ENCODE measurements at places on chromosomes 2 and 18.

- no peak for DNase-seq
Observed at GRCh38 chr18:77300579-77300978, 50.9 kb downstream of the GALR1 start.

- no peak for DNase-seq
Observed at GRCh38 chr18:58511897-58512581, 116.9 kb downstream of the ALPK2 start.

- DNase-seq = no peak
Observed at GRCh38 chr2:99524056-99524455, 34.2 kb upstream of the REV1 start.

DNA sequence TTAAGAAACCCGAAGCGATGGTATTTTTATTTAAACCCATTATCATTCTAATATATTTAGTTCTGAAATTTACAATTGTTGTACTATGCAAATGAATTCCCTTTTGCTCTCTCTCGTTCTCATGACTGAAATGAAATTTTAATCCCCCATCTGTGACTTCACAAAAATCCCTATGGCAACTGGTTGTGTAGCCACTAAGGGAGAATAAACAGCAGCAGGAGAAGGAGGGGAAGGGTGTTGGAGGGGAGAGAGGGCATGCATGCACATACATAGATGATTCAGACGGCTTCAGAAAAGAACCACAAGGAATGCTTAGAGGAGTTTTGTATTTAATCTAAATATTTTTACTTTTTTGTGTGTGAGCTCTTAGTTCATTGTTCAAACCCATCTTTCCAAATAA lies 36.8 kb downstream of the CPS1 start:
- no peak for DNase-seq

DNA sequence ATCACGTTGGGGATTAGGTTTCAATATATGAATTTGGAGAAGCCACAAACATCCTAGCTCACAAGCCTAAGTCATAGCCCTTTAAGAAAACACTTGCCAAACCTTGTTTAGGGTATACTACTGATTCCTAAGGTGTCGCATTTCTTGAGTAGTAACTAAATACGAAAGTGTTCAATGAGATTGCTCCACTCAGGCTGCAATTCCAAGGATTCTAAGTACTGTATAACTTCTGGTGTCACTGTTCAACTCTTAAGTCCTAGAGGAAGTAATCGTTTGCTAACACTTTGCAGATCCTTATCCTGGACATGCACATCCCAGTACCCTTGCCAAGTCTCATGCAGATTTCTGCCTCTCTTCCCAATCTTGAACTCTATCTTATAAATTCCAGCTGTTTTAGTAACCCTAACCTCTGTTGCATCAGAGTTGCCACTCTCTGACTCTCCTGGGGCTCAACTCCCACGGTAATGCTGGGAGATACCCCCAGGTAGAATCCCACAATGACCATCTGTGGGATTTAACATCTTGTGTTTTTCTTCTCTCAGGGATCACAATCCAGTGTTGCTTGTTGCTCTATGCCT lies 122.4 kb downstream of the HIBCH start:
- no peak for DNase-seq

DNA sequence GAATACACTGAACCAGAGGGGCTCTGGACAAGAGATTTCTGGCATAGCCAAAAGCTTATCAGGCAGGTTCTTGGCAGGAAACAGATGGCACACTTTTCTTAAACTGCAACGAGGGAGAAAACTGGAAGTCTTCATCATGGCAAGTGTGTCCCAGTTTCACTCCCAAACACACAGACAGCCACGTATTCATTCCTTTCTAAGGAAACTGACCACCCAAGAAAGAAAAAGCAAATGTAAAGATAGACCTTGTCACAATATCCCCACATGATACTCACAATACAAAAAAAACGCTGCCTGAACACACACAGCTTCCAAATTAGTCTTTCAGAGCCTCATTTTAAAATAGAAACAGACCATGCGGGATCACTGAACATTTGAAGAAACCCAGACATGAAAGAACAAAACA lies 40.6 kb upstream of the RTTN start:
- no peak for DNase-seq

DNA sequence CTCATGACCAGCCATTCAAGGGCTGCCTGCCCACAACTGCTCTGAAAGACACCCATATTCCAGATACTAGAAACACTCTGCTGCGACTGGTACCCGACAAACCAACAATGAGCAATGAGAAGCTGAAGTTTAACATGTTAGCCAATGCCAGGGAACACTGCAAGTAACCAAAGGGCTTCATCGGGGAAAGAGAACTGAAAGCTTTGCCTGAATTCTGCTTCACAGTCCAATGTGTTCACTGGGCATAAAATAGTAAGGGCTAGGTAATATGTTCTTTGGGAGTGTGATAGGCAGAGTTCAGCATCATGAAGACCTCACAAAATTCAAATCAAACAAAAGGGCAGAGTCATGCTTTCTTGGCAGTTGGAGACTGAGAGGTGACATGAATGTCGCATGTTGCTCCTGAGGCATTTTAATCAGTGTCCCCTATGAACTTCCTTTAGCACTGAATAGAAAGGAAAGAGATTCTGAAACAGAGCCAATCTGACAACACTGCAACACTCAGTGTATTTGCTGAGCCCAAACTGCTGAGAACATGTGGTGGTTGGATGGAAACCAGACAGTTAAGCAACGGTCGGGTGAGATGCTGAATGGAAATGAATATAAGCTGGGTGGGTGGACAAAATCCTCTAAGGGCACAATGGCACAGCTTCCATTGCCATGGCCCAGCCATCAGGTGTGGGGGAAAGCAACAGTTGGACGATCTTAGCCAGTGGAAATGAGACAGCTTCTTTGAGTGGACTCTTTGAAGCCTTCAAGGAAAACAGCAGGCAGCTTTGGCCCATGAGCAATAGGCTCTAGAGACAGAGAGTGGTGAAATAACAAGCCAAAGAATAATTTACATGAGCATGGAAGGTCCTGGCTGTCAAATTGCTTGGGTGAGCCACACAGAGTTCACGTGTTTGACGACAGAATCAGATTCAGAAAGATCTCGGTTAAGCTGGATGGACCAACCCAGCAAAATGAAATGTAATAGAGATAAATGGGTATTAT lies 277.5 kb downstream of the AFF3 start:
- no peak for DNase-seq

DNA sequence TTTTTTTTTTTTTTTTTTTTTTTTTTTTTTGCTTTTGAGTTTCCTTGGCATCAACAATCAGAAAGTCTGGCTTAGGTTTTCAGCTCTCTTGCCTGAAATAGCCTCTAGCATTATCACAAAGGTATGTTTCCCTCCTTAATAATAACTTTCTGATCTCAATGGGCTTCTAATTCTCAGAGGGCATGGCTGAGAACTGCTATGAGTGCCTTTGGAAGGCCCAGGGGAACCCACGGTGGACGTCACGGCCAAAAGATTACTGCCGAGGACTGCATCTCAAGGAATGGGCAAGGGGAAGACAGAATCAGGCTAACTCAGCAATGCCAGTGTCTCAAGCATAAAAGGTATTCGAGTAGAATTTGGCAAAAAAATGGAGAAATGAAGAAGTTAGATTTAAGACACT lies 73.2 kb upstream of the SLC14A2 start:
- no peak for DNase-seq

DNA sequence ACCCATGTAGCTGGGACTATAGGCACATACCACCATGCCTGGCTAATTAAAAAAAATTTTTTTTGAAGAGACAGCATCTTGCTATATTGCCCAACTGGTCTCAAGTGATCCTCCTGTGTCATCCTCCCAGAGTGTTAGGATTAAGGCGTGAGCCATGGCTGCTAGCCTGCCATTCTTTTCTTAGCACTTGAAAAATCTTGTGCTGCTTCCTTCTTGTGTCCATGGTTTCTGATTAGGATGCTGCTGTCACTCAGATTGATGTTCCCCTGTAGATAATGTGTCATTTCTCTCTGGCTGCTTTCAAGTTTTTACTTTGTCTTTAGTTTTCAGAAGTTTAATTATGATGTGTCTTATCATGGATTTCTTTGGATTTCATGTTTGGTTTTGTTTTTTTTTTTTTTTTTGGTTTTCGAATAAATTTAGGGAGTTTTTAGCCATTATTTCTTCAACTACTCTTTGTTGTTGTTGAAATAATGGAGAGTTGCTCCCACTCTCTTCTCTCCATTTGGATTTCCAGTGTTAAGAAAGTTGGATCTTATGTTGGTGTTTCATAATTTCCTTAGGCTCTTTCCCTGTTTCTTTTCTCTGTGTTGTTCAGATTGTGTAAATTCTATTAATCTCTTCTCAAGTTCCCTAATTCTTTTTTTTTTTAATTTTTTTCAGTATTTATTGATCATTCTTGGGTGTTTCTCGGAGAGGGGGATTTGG lies 2.5 kb downstream of the ATP9B start:
- DNase-seq = no peak

GRCh38 chr2:136020831-136021230 lies 35.4 kb upstream of the DARS1 start:
- no peak for DNase-seq

GRCh38 chr18:10893196-10893595 lies 256.2 kb downstream of the PIEZO2 start:
- DNase-seq = no peak

DNA sequence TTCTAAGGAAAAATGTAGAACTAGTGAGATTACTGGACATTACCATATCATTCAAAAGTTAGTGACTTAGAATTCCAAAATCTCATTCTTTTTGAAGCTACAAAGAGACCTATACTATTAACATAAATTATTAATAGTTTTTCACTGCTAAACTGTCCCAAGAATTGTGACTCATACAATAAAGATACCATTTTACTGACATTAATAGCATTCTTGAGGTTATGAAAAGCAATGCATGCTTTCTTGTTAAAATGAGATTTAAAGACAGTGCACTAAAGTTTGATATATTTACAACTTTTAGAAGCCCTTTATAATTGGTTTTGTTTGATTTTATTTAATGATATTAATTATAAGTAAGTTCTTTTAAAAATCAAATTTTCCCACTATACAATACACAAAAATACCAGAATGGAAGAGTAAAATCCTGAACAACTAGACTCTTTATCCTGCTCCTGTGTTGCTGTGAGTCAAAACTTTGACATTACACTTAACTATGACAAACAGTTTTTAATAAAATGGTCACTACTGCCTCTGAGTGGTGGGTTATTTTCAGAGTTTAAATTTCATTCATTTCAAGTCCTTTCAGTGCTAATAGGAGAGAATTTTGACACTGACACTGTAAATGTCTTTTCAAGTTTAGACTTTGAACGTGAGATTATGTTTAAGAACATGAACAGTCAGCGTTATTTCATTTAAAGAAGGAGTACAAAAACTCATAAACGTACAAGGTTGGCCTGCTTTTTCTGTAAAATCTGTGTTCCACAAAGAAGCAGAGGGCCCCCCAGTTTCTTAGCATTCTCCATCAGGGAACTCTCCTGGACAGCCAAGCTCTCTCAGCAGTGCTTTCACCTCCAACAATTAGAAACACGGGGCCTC lies 54.5 kb downstream of the FAM124B start:
- DNase-seq = no peak

DNA sequence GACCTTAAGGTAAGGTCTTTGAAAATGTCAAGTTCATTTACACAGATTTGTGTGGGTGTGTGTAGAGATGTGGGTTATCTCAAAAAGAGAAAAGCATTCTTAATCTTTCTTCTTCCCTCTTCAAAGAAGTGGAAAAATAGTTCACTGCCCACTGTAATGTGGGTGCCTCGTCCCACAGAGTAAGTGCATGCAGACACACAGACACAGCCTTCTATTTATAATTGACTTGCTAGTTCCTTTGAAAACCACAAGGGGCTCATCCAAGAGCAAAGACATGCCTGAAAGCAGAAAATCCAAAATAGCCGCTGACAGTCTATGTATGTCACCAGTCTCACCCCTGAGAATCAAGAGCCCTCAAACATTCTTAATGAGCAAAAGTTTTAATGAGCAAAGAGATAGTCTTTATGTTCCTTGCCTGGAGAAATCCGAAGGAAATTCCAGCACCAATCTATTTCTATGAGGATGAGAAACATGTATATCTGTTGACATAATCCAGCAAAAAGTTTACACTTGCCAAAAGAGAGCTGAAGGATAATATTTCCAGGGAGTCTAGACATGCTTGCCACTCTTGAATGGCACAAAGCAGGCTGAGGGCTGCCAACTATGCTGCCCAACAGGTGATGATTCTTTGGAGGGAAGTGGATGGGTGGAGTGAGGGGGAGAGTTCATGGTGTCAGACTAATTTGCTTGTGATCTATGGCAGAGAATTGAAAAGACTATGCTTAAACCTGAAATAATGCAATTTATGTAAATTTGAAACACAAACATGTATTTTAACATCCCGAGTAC lies 93.9 kb downstream of the ACVR1 start:
- DNase-seq = no peak

- no peak for DNase-seq
Observed at GRCh38 chr2:236861196-236861875, 224.4 kb upstream of the COPS8 start.

- DNase-seq = no peak
Observed at GRCh38 chr2:22991844-22992243, 393.1 kb upstream of the KLHL29 start.

GRCh38 chr2:161118722-161119121 lies 41.5 kb upstream of the TANK start:
- no peak for DNase-seq

DNA sequence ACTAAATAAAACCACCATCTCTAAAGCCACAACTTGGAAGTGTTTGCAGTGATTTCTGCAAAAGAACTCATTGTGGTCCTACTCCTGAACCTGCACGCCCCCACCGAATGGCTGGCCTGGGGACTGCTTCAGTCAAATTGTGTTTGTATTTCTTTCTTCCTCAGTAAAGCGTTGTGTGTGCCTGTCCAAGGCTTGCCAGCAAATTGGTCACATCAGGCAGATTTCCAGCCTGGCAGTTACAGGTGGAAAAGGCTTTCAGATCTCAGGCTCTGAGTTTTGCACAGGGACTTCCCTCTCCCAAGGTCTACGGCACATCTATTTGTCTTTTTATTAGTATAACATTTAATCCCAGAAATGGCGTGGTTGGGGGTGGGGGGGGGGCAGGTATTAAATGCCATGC lies 54.0 kb upstream of the NOSTRIN start:
- DNase-seq = no peak

DNA sequence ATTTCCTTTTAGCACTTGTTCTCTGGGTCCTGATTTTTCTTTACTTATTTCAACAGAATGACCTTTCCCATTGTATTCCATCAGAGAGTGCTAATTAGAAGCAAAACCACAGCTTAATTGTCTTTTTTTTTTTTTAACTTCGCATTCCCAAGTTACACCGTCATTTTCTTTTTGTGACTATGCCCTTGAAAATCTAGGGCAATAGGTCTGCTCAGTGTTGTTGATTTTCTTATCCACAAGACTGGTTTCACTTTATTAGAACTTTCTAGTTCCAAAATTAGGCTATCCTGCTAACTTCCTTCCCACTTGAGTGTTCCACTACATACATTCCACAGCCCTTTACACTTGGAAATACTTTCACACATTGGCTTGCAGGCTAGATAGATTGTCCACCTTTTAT lies 18.7 kb upstream of the ADAM17 start:
- DNase-seq = no peak

DNA sequence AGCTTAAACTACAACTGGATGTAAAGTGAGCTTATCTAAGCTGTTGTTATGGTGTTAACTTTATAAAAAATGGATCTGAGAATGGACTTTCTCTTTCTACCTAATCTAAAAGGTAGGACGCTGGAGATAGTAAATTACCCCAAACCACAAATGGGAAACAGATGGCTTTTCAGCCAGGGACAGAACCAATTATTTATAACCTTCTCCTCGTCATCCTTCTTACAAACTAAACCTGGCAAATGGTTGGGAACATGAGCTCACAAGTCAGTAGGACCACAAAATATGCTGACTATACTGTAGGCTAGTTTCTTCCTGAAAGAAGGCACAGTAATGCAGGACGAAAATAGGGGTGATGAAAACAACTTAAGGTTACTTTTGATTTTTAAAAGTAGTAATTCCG lies 32.7 kb upstream of the ZDBF2 start:
- no peak for DNase-seq

GRCh38 chr2:197852108-197852507 lies 47.7 kb downstream of the PLCL1 start:
- DNase-seq = no peak

Data from activated CD4-positive, CD25-positive, alpha-beta regulatory T cell (primary cell).